ENCODE measurements at places on chromosomes 7 and 10.

DNA sequence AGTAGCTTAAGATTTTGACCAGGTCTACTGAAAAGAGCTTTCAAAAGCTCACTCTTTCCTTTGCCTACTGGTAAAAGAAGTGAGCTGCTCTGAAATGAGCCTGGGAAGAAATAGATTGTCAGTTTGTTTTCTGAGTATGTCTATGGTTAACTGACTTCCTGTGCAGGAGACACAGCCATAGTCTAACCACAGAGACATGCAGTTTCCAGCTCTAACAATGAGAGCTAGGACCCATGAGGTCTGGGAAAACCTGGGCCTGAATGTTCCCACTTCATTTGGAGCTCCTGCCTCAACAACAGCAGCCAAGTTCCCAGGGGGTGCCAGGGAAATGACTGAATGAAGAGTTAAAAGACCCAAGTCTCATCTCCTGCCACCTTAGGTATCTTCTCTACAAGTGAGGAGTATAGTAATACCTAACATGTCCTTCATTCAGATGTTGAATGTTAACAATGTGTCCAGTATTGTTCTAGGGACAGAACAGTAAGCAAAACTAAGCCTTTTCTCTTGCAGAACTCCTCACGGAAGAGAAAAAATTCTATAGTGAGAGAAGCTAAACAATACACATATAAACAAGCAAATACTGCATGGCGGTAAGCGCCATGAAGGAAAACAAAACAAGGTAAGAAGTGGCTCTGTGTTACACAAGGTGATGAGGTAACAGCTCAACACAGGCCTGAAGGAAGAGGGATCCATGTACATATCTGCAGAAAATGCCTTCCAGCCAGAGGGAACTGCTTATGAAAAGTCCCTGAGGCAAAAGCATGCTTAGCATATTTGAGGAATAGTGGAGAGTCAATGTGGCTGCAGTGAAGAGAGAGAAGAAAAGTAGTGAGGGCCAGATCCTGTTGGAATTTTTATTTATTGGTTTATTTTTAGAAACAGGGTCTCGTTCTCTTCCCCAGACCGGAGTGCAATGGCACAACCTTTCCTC lies 26.4 kb upstream of the ANKRD1 start:
- no peak for DNase-seq

GRCh38 chr7:34322841-34323240 lies 335.2 kb upstream of the NPSR1 start:
- DNase-seq = no peak

- no peak for DNase-seq
These were observed 17.9 kb downstream of the COL28A1 start for GRCh38 chr7:7517754-7518153.

DNA sequence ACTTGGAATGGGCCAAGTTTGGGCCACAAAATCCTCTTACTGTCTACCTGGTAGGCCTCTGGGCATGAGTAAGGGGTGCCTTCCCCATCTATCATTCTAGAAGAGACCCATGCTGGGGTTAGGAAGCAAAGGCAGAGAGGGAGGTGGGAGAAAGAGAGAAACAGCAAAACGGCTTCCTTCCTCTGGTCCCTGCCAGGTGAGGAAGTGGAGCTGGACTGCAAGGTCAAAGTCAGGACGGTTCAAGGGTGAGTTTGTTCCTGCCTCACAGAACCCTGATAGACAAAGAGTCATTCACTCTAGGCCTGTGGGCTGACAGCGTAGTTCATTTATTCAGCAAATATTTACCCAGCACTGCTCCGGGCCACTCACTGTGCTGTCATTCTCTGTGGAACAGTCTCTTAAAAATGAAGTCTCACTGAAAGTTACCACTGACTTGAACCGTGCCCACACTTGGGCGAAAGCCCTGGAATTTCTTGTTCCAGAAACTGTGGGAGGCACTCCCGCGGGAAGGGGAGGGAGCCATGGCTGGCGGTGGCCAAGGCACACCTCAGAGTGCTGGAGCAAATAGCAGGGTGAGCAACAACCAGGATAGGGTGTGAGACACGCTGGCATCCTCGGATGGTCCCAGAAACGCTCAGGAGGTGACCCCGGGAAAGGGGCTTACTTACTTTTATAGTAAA lies 26.2 kb upstream of the ECHDC3 start:
- DNase-seq = no peak

GRCh38 chr7:40300146-40300670 lies 165.4 kb downstream of the SUGCT start:
- DNase-seq = no peak

DNA sequence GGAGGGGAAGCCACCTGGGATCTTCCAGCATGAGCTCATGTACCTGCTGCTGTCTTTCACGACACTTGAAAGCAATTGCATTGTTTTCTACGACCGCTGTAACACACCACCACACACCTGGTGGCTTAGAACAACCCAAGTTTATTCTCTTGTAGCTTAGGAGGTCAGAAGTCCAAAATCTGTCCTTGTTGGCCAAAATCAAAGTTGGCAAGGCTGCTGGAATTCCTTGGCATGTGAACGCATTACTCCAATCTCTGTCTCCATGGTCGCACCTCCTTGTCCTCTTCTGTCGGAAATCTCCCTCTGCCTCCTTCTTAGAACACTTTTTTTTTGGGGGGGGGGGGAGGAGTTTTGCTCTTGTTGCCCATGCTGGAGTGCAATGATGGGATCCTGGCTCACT lies 305.7 kb downstream of the BAMBI start:
- DNase-seq = no peak

GRCh38 chr10:112246-112645 lies 23.0 kb upstream of the ZMYND11 start:
- DNase-seq = no peak

DNA sequence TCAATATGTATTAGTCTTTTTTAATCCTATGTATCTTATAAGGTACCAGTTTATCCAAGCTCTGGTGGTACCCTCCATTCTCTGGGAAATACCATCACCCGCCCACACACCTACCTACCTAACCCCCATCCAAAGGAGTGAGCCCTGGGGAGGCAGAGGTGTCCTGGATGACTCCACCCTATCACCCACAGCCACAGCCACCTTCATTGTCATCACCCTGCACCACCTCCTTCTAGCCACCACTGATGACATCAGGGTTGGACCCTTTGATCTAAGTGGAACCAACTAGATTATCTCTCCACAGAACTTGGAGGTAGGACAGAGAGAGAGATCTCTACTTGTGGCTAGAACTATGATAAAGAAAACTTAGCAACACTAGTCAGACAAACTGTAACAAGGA lies 259.4 kb downstream of the PARD3 start:
- DNase-seq = no peak

- DNase-seq = no peak
These were observed 208.6 kb downstream of the ZNF365 start for GRCh38 chr10:62582804-62583208.

DNA sequence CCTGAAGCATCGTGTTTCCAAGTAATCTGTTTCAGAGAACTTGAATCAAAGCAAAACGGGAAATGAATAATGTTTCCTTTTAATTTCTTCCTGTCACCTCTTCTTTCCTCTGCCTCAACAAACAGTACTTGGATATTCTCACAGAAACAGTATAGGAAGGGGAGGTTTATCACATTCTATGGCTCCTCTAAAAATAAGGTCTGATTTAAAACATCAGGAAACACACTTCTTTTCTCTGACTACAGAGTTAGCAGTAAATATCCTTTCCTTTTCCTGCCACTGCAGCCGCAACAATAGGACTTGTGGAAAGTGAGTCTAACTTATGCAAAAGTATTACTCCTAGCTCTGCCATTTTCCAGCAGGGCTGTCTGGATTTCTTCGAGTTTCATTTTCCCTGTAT lies 62.3 kb downstream of the CH25H start:
- no peak for DNase-seq

- no peak for DNase-seq
These were observed 1.8 kb downstream of the FRMPD2 start for GRCh38 chr10:48272682-48273081.

DNA sequence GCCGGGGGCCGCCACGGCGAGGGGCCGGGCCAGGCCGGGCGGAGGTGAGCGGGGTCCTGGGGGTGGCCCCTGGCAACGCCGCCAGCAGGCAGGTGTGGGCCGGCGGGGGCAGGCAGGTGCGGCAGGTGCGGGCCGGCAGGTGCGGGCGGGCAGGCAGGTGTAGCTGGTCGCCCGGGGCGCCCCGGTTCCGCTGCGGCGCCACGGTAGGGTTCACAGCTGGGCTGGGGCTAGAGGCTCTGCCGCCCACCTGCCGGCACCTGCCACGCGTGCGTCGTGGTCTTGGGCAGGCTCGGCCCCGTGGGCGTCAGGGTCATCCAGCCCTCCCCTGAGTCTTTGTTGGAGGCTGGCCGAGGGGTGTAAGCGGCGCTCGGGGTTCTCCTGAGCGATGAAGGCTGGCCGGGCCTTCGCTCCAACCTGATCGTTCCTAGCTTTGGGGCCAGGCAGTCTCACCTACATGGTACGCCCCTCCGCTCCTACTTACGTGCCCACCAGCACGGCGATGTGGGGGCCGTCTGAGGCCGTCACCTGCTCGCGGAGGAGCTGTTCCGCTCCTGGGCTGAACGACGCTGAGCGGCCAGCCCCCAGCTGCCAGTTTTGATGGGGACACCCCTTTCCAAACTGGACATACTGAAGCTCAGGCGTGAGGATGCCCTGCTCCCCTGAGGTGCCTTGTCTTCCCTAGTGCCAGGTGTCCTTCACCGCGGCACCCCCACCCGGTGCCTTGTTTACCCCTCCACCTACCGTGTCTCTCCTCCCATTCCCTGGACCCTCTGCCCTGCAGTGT lies 493 bp downstream of the ZMIZ2 start:
- DNase-seq = no peak

GRCh38 chr10:56258378-56258777 lies 102.7 kb downstream of the ZWINT start:
- DNase-seq = no peak

- DNase-seq = no peak
These were observed 73.9 kb downstream of the REEP3 start for GRCh38 chr10:63595072-63595471.

GRCh38 chr7:44845451-44845850 lies 2.4 kb downstream of the H2AZ2 start:
- no peak for DNase-seq

DNA sequence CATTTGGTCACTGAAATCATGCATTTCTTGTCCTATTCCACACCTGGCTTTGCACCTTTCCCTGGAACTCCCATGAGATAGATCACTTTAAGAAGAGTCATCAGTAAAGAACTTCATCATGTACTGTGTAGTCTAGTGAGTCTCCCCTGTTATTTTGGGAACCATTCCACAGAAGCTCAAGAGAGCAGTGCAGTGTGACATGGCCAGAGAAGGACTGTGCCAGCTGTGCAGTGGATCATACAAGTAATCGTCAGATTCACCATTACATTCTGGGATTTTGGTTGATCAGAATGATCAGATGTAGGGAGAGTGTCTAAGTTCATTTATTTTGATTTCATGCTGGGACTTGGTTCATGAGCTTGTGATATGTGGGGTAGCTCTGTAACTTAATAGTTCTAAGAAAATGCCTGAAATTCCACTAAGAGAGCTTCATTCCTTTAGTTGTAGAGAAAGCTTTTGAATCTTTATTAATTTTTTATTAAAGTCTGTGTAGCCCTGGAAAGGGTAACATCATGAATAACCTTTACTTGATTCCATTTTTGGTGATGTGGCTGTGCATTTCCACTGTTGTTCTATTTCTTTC lies 166.8 kb downstream of the SUGCT start:
- DNase-seq = no peak

GRCh38 chr7:95432606-95433005 lies 2.2 kb downstream of the PON2 start:
- DNase-seq = no peak

- no peak for DNase-seq
These were observed 411.8 kb downstream of the PTPRN2 start for GRCh38 chr7:158175779-158176178.

DNA sequence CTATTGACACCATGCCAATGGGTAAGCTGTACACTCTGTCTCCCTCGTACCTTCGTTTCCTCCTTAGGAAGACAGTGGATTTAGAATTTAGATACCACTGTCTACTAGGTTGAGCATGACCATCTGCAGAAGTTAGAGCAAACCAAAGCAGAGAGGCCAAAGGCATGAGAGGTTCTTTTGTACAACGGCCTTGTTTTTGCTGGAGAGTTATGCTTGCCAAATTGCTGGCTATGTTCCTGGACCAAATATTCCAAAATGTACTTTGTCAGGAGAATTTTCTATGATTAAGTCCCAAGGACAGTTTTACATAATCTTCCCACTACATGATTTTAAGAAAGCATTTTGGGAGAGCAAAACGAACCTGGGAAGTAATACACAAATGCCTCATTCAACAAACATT lies 47.9 kb upstream of the PLCE1 start:
- DNase-seq = no peak

GRCh38 chr7:74070619-74070921 lies 13.0 kb upstream of the LIMK1 start:
- no peak for DNase-seq

- no peak for DNase-seq
These were observed 59.6 kb downstream of the RELN start for GRCh38 chr7:103929901-103930311.

DNA sequence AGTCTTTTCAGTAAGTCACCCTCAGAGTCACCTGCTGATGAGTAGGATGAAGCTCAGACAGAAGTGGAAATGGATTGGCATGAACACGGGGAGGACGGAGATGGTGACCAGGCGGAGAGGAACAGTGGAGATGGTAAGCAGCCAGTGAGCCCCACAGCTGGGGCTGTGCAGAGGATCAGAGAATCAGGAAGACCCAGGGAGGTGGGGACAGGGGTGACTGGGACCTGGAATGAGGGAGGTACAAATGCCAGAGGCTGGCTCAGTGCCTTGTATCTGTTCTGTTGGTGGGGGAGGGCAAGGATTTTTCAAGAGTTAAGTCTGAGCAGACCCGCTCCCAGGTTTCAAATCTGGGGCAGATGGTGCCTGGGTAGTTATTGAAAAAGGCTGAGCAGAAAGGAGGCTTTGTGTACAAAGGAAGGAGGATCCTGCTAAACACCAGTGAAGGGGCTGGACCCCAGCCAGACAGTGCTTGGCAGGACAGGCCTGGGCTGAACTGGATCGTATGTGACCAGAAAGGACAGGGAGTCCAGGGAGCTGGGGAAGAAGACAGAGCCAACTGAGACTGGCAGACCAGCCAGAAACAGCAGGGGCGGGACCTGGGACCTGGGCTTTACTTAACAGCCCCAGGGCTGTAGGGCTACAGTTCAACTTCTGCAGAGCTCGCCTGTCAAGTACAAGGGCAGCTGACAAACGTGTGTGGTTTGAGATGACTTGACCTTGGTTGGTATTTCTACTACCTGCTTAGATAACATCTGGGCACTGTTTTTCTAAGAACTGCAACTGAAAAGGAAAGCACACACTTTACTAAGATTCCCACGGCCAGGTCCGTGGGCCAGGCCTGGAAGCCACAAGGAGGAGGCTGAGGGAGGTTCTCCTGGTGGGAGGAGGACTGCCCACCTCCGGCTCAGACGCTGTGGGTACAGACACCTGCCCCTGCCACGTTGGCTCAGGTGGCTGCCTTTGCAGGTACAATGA lies 13.2 kb upstream of the FRMPD2 start:
- DNase-seq = no peak

- DNase-seq = no peak
These were observed 211.9 kb downstream of the CXCL12 start for GRCh38 chr10:44172883-44173607.

- no peak for DNase-seq
These were observed 203.5 kb downstream of the RNLS start for GRCh38 chr10:88379575-88379974.
